ENCODE measurements at places on chromosomes 5 and 9. TPM values are rescaled to one million over a fixed set of nuclear protein-coding genes. Genes with fewer than 3 reads are reported as not detected.

The TNC gene
- not detected for total RNA-seq

The ADRA1B gene
- 0.17 TPM for total RNA-seq

DNA sequence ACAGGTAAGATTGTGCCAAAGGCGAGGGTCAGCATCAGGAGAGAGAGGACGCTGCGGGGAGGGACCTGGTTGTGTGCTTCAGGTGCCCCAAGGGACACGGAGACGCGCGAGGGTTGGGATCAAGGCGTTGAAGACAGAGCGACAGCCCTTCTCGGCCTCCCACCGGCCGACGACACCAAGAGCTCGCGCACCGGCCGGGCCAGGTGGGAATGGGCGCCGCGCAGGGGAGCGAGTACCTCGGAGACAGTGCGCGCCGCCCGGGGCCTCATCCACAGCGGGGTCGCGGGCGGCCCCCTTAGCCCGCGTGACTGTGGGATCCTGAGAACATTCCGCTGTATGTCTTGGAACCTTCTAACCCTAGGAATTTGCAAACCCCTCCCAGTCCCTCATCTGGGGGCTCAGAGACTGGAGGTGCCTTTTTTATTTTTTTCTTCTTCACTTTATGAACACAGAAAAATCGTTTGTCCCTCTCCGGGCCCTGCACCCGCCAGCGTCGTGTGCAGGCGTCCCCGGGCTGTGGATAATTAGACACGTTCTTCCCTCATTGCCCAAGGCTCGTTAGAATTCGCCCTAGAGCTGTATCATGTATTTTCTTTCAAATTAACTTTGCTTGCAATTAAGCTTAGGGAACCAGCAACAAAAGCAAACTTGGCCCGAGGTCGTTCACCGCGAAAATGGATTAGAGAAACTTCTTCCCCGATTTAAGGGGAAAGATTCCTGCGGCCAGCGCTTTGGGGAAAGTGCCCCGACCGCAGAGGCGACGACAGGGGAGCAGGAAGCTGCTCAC lies 4.8 kb downstream of the FOXE1 start:
- no peak for DNase-seq

- DNase-seq, result no peak
Observed at GRCh38 chr5:74722271-74722670, 37.2 kb downstream of the HEXB start.

DNA sequence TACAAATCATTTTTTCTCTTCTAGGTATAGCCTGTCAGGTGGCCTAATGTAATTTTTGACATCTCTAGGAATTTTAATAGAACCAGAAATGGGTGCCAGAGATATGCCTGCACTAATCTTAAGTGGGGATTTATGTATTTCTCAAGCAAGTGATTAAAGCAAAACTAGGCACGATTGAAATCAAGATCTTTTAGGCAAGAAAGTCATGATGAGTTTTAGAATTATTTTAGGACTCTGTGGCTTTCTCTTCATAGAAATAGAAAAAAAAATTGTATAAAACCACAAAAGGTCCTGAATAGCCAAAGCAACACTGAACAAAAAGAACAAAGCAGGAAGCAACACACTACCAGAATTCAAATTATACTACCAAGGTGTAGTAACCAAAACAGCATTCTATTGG lies 952 bp upstream of the AMACR start:
- DNase-seq, result no peak

GRCh38 chr5:162668926-162669325 lies 601.4 kb downstream of the GABRG2 start:
- DNase-seq, result no peak

DNA sequence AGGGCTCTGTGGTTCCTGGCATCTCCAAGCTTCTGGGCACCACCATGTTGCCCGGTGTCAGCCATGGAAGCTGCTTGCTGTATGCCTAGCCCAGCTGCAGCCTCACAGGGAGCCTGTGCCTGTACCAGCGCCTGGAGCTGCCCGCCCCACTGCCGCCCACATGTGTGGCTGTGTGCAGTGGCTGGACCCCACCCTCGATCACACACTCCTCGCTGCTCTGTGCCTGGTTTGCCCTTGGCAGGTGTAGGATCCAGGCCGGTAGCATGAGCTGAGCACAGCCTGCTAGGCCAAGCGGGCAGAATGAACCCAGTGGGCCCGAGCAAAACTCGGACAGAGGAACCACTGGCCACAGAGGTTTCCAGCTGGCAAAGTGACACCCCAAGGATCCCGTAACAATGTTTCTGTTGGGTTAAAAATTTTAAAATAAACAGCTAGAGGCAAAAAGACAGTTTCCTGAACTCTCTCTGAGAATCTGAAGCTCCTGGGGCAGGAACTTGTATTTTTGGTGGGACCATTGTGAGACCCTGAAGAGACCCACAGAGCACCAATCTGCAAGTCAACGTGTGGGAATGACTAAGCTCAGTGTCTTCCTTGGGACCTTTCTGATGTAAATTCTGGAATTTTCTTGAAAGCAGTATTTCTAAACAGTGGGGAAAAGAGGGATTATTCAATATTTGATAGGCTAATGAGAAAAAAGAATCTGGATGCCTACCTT lies 73.1 kb upstream of the CCDC112 start:
- no peak for DNase-seq

- no peak for DNase-seq
Observed at GRCh38 chr9:27168496-27168895, 59.5 kb downstream of the TEK start.
